ENCODE measurements at places on chromosomes 7 and 10. TPM values are rescaled to one million over a fixed set of nuclear protein-coding genes. Genes with fewer than 3 reads are reported as not detected.
A peak's percentile ranks its signal among the peaks of the same experiment; 100 is the strongest.

GRCh38 chr7:94449151-94449725 is 54.5 kb downstream of the COL1A2 start:
- peak; percentile 23 for DNase-seq

GRCh38 chr10:104321725-104322415 is 16.4 kb downstream of the ITPRIP start:
- no peak for DNase-seq

- peak; percentile 28 for DNase-seq
Observed at GRCh38 chr10:121406823-121407545, 191.3 kb downstream of the FGFR2 start.

DNA sequence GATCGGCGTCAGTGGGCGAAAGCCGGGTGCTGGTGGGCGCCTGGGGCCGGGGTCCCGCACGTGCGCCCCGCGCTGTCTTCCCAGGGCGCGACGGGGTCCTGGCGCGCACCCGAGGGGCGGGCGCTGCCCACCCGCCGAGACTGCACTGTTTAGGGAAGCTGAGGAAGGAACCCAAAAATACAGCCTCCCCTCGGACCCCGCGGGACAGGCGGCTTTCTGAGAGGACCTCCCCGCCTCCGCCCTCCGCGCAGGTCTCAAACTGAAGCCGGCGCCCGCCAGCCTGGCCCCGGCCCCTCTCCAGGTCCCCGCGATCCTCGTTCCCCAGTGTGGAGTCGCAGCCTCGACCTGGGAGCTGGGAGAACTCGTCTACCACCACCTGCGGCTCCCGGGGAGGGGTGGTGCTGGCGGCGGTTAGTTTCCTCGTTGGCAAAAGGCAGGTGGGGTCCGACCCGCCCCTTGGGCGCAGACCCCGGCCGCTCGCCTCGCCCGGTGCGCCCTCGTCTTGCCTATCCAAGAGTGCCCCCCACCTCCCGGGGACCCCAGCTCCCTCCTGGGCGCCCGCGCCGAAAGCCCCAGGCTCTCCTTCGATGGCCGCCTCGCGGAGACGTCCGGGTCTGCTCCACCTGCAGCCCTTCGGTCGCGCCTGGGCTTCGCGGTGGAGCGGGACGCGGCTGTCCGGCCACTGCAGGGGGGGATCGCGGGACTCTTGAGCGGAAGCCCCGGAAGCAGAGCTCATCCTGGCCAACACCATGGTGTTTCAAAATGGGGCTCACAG is 1.1 kb downstream of the EGFR start:
- DNase-seq: peak; percentile 16

Gene TDRD1
- total RNA-seq: not detected
